ENCODE measurements at places on chromosomes 6 and 20.

DNA sequence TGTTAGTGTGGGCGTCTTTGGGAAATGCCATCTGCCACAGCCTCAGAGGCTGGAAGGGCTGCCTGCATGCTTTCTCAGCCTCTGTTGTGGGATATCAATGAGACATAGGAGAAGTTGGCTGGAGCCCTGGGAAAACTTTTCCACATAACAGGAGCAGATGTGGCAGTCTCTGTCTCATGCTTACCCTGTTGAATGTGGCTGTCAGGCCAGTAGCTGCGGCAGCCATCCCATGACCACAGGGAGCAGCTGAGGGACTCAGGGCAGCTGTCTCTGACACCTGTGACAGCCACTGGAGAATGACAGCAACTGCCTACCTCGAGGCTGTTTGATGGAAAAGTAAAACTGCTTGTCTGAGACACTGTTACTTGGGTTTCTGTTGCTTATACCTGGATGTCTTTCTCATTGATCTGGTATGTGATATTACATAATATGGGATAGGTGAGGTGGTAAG, 64.4 kb downstream of the TULP4 start:
- no peak for DNase-seq

GRCh38 chr6:131400054-131400778, 172.8 kb upstream of the ARG1 start:
- no peak for DNase-seq

DNA sequence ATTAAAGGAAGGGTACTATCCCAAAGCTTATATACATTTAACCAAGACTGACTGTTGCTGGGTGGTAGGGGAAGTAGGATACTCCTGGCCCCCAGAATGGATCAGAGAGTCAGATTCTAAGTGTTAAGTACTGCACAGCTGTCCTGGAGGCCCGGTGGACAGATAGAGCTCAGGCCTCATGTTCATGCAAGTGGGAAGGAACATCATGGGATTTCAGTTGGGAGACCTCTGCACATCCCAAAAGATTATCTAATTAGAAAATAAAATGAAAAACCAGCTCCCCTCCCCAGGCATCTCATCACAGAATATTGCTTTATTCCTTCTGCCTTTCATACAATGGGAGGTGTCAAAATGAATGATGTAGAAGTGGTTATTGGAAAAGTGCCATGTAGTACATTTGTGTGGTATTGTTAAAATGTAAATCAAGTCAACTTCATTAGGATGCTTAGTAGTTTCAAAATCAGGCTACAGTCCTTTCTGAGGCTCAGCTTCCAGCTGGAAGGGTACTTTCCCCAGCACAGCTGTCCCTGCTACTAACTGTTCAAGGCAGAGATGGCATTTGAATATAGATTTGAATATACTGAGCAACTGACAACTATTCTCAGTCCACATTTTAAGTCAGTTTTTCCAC, 82.9 kb downstream of the SLC35B3 start:
- DNase-seq = no peak

GRCh38 chr6:29567991-29568390, 8.5 kb upstream of the UBD start:
- DNase-seq = no peak

DNA sequence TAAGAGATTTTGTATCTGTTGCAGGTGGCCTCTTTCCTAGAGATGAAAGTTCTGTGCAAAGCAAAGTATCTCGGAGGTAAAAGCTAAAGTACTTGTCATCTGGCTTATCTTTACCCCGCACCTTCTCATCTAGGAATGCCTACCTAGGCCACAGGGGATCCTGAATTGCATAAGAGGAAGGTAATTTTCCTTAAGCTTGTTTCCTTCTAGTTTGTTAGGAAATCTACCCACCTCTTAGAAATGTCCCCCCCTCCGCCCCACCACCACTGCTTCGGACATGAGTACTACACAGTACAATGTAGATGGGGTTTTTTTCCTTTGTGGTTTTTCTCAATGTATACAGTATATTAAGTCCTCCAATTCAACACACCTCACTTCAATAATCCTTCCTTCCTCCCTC, 21.5 kb downstream of the FOXC1 start:
- DNase-seq = no peak

DNA sequence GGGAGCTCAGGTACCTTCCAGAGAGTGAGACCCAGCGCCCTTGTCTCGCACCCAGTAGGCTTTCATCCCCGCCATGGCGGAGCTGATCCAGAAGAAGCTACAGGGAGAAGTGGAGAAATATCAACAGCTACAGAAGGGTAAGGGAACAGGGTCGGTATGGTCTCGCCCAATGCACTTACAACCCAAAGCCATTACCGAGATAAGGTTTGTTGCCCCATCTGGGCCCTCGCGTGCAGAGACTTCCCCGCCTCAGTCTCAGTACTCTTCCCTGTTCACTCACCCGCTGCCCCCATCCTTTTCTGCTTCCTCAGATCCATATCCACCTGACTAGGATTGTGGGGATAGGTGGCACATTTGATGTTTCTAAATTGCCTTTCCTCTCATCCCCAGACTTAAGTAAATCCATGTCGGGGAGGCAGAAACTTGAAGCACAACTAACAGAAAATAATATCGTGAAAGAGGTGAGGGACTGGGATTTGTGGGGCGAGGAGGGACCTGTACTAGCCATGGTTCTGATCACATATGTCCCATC, 449 bp downstream of the PFDN6 start:
- DNase-seq = no peak
